Activated T-cell treated with anti-CD3 and anti-CD28 coated beads, Interleukin-2, amount 50 U/mL, for 1 hour (primary cell): ENCODE measurements at places on chromosomes 6 and 20.
A peak's percentile ranks its signal among the peaks of the same experiment; 100 is the strongest.

DNA sequence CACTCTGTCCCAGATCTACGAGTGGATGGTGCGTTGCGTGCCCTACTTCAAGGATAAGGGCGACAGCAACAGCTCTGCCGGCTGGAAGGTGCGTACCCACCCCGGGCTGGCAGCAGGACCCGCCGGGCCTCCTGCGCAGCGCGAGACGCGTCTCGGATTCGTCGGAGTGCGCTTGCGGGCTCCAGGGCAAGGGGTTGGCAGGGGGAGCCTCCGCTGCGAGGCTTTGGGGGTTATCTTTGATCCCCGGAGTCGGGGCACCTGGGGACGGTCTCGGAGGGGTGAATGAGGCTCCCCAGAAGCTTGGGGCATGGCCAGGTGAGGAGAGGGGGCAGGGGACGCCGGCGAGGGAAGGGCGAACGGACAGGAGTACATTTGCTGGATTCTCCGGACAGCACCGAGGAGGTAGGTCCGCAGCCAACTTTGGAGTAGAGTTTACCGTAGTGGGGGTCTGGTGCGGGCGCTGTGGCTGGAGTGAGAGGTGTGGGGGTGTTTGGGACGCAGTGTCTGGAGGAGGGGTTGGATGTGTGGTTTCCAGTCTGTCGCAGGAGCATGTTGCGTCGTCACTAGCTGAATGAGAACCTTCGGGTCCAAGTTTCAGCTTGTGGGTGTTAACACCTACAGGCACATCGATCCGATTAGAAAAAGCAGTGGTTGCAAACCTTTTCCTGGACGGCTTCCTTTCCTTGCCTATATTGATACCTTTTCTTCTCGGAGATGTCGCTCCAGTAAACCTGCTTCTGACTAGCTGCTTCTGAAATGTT, 1.2 kb downstream of the FOXO3 start:
- no peak for DNase-seq

DNA sequence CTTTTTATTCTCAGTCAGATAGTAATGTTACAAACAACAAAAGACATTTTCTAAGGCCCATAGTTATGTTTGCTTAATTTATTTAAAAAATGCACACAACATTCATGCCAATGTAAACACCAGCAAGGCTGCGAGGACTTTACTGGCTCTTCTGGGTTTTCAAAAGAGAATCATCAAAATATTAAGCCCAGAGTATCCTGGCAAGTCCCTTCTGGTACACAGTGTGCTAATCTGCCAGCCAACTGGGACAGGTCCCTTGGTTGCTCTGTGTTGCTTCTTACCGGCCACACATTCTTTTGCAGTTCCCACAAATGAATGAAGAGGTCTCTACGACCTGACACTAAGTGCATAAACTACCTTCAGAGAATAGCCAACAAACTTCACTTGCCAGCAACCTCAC, 42.6 kb upstream of the SPDEF start:
- DNase-seq: no peak

DNA sequence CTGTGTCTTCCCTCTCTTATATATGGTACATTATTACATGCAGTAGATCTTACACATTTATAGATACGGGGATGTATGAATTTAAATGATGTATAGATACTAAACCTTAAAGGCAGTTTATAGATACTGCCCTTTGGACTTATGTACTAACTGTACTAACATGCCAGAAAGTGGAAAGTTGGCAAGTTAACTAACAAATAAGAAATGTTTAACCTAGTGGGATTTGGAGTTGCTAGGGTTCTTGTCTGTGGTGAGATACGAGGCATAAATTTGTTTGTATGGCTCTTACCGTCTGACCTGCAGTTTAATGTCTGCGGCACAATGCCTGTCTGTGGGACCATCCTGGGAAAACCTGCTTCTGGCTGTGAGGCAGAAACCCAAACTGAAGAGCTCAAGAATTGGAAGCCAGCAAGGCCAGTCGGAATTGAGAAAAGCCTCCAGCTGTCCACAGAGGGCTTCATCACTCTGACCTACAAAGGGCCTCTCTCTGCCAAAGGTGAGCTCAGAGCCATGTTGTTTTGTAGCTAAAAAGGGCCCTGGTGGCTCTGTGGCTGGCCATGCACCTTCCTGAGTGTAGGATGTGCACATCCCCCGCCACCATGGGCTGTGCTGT, 62.9 kb upstream of the SLC22A1 start:
- no peak for DNase-seq

GRCh38 chr6:90967471-90967870, 380.6 kb upstream of the MAP3K7 start:
- DNase-seq: no peak

DNA sequence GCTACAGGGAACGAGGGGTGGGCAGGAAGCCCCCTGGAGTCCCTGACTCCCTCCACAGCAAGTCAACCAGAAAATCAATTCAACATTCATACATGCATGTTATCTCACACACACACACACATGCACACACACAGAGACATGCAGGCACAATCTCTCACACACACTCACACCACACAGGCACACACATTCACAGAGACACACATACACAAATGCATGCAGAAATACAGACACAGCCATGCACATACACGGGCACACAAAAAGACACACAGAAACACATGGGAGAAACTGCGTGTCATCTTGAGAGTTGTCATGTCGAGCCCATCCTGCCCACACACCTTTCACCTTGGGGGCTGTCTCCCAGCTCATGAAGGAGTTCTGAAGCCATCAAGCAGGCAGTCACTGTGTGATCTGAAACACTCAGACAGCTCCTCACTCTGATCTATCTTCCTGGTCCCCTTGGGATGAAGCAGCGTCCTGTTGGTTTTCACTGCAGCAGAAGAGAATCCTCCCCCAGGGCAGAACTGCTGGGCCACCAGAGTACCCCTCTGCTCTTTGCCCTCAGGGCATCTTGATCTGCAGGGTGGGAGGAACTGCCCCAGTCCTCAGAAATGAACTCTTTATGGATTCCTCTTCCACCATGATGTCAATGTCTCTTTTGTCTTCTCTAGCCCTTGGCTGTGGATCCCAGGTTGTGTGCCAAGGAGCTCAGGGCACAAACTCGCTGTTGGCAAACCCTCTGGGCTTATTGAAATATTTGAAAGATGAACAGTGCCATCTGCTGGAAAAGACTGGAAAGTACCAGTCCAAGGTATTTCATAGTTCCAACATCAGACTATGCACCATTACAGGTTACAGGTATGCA, 8.8 kb downstream of the RAET1L start:
- peak; percentile 56 for DNase-seq

- DNase-seq: no peak
Measured at GRCh38 chr6:156449128-156449527, 328.1 kb upstream of the ARID1B start.

DNA sequence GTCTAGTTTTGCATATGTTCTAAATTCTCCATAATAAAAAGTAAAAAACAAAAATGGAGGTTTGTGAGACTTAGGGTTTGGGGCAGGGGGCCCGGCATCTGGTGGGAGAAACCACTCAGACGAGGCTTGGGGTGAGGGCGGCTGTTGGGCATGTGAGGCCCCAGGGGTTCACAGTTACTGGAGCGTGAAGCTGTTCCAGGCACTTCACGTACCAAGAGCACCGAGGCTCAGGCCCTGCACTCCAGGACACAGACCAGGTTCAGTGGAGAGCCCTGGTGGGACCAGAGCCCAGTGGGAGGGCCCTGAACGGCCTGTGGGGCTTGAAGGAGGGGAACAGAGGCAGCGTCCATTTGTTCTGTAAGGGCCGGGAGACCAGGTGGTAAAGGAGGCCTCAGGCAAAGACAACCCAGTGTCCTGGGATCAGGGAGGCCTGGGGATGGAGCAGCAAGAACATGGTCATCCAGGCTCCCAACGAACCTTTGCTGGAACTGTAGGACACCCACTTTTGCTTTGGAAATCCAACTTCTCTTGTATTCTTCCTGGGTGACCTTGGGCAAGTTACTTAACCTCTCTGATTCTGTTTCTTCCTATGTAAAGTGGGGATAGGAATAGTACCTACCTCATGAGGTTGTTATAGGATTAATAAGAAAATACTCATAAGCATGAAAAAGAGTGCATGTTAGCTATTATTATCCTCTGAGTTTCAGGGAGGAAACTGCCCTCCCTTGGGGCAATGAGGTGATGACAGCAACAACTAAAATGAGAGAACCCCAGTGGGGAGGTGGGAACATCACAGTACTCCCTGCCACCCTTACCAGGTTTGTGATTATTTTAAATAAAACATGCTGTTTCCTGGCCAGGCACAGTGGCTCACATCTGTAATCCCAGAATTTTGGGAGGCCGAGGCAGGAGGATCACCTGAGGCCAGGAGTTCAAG, 1.1 kb upstream of the FGD2 start:
- no peak for DNase-seq

GRCh38 chr6:42179945-42180313, 6.8 kb downstream of the GUCA1A start:
- DNase-seq: no peak

- DNase-seq: no peak
Measured at GRCh38 chr20:39758876-39759275, 796.7 kb downstream of the DHX35 start.

DNA sequence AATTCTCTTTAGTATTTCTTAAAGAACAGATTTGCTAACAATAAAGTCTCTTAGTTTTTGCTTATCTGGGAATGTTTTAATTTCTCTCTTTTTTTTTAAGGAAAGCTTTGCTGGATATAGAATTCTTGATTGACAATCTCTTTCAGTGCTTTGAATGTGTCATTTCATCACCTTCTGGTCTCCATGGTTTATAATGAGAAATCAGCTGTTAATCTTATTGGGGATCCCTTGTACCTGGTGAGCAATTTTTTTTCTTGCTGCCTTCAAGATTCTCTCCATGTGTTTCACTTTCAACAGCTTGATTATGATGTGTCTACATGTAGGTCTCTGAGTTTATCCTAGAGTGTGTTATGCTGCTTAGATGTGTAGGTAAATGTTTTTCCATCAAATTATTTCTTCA, 16.4 kb upstream of the PSMF1 start:
- DNase-seq: no peak
